ENCODE measurements at places on chromosomes 16 and 17.

DNA sequence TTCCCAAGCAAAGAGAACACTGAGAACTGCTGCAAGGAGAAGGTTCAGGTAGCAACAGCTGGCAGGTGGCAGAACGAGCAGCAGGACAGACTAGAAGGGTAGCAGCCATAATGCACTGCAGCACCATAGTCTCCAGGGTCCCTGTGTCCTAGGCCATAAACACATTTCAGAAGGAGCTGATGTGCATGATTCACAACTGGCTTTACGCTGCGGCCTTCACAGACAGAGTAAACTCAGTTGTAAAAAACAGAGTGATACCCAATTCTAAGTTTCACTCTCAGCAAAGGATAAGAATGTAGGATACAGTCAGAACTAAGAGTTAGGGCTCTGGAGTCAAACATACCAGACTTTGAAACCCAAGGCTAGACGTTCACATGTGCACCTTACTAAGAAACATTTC, 24.4 kb downstream of the ARHGAP17 start:
- DNase-seq, result no peak

DNA sequence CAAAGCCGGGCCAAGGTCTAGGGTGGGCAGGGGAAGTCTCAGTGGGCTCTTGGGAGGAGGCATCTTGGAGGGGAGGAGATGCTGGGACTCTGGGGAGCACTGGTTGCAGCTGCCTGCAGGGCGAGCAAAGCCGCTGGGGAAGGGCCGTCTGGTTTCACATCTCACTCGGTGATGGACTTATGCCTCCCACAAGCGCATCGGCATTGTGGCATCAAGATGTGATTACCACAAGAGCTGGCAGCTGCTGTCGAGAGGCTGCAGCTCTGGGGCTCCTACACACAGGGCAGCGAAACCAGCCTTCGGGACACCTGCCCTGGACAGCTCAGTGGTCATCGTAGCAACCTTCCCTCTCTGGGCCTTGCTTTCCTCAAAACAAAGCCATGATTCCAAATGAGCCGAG, 3.1 kb upstream of the KCNJ12 start:
- no peak for DNase-seq

DNA sequence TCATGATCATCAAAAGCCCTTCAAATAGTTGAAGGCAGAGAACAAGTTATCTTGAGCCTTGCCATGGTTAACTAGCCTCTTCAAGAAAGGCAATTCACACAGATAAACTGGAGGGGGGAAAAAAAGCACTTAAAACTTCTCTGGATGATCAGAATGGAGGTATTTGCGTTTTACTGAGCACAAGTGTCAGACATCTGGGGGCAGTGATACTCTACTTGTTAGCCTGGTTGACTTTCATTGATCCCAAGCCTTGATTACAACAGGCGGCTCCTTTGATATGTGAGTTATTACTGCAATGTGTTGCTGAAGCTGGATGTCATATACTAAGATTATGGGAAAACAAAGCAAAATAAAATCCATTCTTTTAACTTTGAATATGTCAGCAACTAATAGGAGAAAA, 155.0 kb upstream of the HS3ST3A1 start:
- DNase-seq, result no peak

DNA sequence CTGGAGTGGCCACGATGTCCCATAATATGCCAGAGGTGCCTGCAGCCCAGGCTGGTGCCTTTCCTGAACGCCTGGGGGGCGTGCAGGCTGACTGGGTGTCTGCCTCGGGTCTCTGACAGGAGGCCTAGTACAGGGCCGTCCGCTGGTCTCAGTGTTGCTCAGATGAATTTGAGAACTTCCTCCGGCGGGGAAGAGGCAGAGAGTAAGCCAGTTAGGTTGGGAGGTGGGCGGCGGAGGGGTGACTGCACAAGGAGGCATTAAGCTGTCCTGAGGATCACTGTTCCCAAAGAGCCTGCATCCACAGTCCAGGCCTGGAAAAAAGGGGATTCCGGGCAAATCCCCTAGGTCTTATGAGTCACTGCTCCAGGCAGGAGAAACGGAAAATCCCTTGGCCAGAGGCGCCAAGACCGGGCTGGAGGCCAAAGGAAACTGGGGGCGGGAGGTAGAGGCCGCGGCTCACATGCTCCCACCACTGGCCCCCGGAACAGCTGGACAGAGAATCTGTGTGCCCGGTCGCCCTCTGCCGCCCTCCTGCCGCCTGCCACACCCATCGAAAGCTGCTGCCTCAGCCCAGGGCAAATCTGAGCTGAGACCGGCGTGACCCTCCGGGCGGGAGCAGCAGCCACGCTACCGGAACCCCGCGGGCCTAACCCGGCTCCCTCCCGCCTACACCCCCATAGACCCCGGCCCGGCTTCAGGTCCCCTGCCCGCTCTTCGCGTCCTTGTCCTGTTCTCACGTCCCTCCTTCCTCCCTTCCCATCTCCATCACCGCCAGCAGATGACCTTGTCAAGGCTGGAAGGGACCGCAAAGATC, 1.2 kb downstream of the TRIM47 start:
- peak; percentile 97 for DNase-seq

GRCh38 chr16:4980691-4981090, 22.6 kb downstream of the SEC14L5 start:
- DNase-seq, result no peak

- no peak for DNase-seq
Observed at GRCh38 chr17:77318021-77318420, 177.3 kb downstream of the SEC14L1 start.

GRCh38 chr17:81414756-81415516, 19.7 kb downstream of the BAHCC1 start:
- DNase-seq, result no peak

GRCh38 chr17:38636054-38636453, 30.3 kb upstream of the SRCIN1 start:
- DNase-seq, result no peak

GRCh38 chr16:15618392-15618791, 24.6 kb downstream of the MARF1 start:
- peak; percentile 79 for DNase-seq

DNA sequence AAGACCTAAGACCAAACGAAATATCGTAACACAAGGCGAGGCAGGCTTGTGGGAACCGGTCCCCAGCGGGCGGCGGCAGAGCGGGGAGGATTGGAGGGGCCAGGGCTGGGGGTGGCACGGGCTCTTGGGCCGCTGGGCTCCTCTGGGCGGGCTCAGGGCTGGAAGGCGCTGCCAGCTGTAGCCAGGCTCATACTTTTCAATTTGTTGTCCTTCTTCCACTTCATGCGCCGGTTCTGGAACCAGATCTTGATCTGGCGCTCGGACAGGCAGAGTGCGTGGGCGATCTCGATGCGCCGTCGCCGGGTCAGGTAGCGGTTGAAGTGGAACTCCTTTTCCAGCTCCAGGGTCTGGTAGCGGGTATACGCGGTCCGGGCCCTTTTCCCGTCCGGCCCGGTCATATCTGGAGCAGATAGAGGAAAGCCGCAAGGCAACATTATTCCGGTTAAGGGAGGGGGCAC, 1.5 kb downstream of the HOXB5 start:
- DNase-seq, result no peak

DNA sequence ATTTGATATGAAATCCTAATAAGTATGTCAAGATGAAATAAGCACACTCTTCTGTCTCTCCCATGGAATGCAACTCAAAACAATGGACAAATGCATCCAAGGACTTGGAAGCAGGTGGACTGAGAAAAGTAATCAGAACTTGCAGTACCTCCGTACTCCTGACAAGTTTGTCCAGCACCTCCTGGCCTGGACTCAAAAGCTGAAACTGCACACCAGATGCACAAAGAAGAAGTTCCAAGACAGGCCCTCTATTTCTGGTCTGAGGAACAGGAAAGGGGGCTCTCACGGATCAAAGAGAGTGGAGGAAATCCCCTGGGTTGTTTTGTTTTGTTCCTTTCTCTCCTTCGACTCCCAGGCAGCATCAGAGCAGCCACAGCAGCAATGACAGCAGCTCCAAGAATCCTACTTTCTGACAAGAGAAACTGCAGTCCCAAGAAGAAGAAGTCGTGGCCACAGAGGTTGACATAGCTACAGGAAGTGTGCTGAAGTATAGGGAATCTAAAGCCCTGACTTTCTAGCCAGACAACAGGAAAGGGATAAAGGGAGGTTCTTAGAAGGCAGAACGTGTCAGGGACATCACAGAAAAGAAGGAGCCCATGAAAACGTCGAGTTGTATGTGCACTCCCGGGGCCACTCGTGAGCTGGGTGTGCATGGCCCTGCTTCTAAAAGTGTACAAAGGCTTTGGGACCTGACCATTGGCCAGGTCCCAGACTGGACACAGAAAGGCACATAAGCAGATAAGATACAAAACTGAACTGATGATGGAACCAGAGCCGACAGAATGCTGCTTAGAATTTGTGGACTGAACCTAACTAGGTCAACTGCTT, 29.3 kb downstream of the AKAP10 start:
- peak; percentile 31 for DNase-seq

DNA sequence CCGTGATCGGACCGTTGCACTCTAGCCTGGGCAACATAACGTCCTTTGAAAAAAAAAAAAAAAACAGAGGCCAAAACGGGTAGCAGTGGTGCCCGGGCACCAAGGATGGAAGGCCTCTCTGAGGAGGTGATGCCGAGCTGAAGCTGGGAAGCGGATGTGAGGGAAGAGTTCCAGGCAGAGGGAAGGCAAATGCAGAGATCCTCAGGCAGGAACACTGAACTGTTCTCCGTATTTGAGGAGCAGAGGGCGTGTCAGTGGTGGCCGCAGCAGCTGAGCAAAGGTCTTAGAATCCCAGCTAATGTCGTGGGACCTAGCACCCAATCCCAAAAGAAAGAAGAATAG, 656 bp upstream of the KCTD13 start:
- DNase-seq, result no peak
